Activated naive CD8-positive, alpha-beta T cell treated with anti-CD3 and anti-CD28 coated beads, Interleukin-2, amount 50 U/mL, for 16 hours (primary cell): ENCODE measurements at places on chromosomes 4 and X.

DNA sequence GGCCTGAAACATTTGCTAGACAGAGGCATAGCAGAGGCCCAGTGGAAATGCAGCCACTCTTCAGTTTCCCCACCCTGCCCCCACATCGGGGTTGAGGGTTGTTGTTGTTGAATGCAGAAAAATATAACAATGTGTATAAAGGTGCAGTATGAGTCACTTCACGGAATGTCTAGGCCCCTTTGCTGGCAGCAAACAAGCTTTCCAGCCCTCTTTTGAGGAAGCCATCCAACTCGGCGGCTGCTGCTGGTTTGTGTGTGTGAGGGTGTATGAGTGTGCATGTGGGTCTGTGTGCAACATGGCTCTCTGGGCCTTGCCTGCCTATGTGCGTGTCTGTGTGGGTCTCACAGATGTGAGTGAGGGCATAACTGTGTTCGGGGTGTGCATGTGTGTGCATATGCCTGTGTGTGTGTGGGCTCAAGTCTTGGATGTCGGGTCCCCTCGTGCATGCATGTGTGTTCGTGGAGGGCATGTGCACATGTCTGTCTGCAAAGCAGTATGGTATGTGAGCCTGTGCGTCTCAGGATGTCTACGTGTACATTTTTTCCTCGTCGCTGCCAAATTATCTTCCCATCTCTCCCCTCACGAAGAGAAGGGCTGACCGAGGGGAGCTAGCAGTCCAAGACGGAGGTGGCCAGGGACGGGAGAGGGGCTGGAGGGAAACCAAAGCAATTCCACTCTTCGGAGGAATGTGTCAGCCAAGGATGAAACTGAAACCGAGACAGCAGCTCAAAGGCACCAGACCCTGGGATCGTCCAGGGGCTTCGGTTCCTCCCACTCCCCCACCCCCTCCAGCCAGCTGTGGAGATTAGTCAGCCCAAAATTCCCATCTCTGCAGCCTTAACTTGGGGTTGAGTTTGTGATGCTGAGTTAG is 8.4 kb upstream of the ELF4 start:
- no peak for DNase-seq

- no peak for DNase-seq
Observed at GRCh38 chr4:23680671-23681518, 209.0 kb downstream of the PPARGC1A start.

- no peak for DNase-seq
Observed at GRCh38 chr4:56637791-56638190, 43.3 kb downstream of the HOPX start.

DNA sequence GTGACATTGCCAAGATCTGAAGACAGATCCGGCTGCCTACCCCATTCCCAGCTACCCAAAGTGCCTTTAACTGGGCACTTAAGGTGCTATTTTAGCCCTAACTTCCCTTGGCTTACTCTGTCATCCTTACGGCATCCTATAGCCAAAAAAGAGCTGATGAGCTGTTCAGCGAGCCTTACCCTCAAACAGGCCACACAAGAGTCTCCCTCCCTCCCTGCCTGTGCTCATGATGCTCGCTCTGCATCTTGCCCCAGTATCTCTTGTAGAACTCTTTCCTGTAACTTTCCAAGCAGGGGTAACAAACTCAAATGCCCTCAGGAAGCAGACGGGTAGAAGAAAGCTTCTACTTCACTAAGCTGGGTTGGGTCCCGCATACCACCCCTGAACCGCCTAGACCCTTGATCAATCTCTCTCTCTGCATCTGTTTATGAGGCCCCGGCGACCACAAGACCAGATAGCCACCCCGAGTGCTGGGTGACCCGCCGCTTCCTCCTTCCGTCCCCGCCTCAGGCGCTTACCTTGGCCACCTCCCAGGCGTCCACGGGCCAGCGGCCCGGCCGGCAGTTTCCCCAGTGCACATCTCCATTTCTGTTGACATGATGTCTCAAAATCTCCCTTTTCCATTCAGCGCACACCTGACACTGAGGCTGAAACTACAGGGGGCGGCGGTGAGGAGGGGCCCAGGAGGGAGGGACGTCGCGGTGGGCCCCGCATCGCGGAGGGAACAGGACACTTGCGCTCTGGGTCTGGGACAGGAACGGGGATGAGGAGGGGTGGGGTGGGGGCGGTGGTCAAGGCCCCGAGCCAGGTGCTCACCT is 663 bp downstream of the CXorf38 start:
- no peak for DNase-seq

DNA sequence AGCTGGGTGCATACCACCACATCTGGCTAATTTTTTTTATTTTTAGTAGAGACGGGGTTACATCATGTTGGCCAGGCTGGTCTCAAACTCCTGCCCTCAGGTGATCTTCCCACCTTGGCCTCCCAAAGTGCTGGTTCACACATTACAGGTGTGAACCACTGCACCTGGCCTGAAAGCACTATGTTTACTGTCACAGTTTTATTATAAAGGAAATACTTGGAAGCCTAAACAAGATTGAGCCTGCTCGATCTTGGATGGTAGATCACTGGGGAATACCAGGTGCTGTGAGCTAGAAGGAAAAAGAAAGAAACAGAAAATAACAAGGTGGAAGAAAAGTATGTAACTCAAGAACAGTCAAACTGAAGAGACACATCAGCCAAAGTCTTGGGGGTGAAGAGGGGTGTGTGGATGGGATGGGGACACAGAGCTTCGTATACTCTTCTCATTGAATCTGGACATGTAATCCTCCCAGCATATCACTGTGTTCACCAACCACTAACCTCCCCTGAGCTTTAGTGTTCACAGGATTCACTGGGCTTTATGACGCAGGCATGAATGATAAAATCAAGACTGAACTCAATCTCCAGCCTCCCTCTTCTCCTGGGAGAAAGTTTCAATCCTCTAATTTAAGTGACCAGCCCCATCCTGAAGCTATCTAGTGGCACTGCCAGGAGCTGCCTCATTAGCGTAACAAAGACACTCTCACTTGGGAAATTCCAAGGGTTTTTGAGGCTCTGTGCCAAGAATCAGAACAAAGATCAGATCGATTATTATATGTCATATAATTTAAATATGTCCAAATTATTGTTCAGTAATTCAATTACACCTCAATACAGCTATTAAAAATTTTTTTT is 40.9 kb downstream of the PDS5A start:
- DNase-seq: no peak

DNA sequence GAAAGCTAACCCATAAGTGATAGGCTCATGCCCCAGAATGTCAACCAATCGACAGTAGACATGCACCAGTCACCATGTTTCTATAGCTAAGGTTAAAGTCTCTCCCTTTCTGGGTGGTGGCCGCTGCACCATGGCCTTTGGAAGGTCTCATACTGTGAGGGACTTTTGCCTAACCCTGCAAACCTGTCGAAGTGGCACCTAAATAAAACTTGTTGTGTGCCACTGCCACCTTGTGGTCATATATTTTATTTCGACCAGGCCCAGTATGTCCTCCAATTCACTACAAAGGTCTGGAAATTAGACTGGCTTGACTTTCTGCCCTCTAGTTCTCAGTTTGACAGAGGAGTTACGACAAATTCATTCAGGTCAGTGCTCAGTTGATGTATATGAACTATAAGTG is 163.1 kb downstream of the SMARCA1 start:
- DNase-seq: no peak

DNA sequence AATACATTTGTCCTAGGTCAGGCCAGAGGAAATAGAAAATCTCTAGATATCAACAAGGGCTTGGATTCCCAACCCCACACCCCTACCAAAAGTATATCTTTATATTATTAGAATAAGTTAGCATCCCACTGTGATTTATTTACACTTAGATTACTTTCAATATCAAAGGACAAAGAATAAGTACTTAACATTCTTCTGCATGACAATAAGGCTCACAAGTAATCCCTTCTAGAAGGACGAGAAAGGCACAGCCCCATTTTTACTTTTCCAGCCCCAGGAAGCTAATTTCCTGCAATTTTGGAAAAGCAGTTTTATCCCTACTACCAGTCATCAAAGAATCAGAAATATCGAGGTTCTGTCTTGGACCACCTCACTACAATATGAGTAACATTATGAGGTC is 14.1 kb upstream of the SLITRK2 start:
- DNase-seq: no peak

- no peak for DNase-seq
Observed at GRCh38 chrX:68761086-68761485, 67.7 kb upstream of the EFNB1 start.

- no peak for DNase-seq
Observed at GRCh38 chr4:147492761-147493160, 11.9 kb downstream of the EDNRA start.

DNA sequence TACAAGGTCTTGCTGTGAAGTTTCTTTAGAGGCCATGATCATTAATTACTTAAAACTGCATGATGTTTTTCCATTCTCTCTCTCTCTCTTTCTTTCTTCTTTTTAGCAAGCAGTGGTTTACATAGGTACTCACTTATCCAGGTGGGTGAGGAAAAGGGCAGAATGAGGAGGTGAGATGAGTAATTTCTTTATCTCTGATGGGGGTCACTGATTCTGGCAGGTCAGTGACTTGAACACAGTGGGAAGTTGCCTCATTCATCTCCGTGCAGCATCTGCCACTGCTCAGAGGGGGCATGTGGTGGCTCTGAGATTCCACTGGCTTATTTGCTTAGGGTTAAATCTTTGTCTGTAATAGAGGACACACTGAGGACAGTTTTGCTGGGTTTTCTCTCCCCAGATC is 62.6 kb downstream of the FAM114A1 start:
- no peak for DNase-seq

GRCh38 chr4:13983189-13983790 is 355.8 kb upstream of the BOD1L1 start:
- DNase-seq: no peak

GRCh38 chrX:79138658-79139241 is 5.7 kb upstream of the GPR174 start:
- no peak for DNase-seq

- DNase-seq: no peak
Observed at GRCh38 chr4:3801521-3801920, 35.3 kb downstream of the ADRA2C start.

DNA sequence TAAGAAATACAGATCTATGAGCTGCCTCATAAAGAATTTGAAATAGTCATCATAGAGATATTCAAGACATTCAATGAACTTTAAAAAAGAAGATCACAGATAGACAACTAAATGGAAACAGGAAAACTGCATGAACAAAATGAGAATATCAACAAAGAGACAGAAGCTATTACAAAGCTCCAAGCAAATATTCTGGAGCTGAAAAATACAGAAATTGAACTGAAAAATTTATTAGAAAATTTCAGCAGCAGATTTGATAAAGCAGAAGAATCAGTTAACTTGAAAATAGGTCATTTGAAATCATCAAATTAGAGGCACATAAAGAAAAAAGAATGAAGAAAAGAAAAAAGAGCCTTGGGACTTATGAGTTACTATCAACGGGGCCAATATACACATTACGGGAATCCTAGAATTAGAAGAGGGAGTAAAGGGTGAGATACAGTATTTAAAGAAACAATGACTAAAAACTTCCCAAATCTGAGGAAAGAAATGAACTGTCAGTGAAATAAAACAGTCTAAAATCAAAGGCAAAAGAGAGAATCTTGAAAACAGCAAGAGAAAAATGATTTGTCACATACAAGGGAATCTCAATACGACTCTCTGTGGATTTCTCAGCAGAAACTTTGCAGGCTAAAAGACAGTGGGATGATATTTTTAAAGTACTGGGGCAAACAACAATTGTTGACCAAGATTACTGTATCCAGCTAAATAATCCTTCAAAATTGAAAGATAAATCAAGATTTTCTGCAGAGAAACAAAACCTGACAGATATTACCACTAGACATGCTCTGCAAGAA is 641.6 kb downstream of the ANKRD50 start:
- DNase-seq: no peak

- no peak for DNase-seq
Observed at GRCh38 chrX:152276277-152276676, 137.9 kb upstream of the MAGEA10 start.

DNA sequence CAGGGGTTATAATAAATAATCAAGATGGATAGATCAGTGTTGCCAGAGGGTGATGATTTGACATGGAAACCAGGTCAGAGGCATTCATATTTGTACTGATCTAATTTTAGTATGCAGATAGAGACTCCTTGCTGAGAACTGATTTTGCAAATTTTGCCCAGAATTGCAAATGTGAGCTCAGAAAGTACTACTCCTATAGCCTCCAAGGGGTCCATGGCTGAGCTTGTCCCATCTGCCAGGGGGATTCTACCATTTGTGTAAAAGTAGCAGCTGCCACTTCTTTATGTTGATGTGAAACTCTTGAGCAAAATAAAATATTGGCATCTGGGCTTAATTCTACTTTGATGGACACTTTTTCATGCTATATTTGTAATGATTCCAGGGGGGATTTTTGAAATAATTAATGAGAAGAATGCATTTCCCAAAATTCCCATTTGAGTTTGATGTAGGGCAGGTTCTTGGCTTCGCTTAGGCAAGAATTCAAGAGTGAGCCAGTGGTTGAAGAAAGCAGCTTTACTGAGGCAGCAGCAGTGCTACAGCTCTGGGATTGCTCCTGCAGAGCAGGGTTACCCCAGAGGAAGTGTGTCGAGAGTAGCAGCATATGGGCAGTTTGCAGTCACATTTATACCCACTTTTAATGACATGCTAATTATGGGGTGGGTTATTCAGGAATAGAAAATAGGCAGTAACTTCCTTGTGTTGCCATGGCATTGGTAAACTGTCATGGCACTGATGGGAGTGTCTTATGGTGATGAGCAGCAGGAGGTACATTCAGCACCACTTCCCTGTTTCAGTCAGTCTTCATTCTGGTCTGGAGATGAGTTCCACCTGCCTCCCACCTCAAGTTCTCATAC is 38.7 kb upstream of the DCLK2 start:
- DNase-seq: no peak

DNA sequence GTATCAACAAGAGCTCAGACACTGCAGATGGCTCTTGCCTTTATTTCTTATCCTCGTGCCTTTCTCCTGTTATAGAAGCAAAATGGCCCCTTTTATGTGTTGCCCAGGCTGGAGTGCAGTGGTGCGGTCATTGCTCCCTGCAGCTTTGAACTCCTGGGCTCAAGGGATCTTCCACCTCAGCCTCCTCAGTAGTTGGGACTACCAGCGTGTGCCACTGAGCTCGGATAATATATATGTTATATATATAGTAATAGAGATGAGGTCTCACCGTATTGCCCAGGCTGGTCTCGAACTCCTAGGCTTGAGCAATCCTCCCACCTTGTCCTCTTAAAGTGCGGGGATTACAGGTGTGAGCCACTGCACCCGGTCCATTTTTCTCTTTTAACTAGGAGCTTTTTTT is 79.7 kb downstream of the TMEM131L start:
- no peak for DNase-seq

- no peak for DNase-seq
Observed at GRCh38 chrX:13094828-13095341, 50.5 kb upstream of the FAM9C start.

DNA sequence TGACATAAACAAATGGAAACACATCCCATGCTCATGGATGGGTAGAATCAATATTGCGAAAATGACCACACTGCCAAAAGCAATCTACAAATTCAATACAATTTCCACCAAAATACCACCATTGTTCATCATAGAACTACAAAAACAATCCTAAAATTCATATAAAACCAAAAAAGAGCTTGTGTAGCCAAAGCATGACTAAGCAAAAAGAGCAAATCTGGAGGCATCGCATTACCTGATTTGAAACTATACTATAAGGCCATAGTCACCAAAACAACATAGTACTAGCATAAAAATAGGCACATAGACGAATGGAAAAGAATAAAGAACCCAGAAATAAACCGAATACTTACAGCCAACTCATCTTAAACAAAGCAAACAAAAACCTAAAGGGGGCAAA is 342.8 kb upstream of the AGA start:
- no peak for DNase-seq

- no peak for DNase-seq
Observed at GRCh38 chrX:43860646-43861370, 21.4 kb downstream of the MAOB start.

GRCh38 chrX:118974088-118974907 is at the start of gene LONRF3:
LONRF3 (plus strand) TSS chrX:118974618; CDS start chrX:118974781, 163 bp downstream.
- DNase-seq: peak; percentile 19
